ENCODE measurements at places on chromosomes 13 and 19. TPM values are rescaled to one million over a fixed set of nuclear protein-coding genes. Genes with fewer than 3 reads are reported as not detected.
A peak's percentile ranks its signal among the peaks of the same experiment; 100 is the strongest.

GRCh38 chr19:3798137-3798536 lies 12.0 kb upstream of the MATK start:
- DNase-seq: no peak

The GRIK5 gene
- 0.07 TPM for total RNA-seq

GRCh38 chr13:109884462-109884861 lies 98.1 kb upstream of the IRS2 start:
- DNase-seq: no peak

DNA sequence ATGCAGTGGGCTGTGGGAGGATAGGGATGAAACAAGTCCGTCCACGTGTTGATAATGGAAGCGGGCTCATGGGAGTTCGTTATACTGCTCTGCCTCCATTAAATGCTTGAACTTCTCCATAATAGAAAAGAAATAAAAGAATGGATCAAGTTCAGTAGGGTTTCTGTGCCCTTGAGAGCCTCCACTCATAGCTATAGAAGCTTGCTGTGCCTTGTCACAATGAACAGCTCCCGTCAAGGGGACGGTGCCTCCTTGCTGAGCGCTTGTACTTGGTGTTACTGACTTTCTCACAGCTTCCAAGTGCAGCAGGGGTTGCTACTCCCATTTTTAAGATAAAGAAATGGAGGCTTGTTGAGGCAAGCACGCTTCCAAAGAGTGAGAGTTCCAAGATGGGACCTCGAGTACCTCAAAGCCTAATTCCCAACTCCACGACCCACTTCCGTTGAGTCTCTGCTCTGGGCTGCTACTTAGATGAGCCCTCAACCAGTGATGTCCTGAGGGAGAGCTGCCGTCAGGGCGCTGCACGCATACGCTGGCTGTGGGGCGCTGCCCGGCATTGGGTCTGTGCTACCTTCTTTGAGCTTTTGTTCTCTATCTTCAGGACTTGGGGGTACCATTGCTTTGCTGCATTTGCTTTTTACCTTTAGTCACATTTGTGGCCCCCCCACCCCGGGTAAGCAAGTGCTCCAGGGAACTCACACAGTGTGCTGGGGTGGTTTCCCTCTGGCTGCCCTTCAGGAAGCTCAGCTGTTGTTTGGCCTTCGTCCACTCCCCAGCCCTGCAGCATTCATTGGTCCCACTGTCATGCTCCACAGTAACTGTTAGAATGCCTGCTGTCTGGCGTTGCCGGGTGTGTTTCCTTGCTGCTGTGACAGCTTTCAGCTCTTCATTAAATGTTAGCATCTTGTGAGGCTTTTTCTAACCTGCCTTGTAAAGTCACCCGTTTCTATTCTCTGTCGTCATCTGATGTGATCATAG lies 9.5 kb downstream of the SNRNP70 start:
- no peak for DNase-seq

GRCh38 chr19:38515896-38516295 lies 82.4 kb downstream of the RYR1 start:
- DNase-seq: no peak

GRCh38 chr19:18781885-18782527 lies 9.1 kb downstream of the COMP start:
- no peak for DNase-seq

- DNase-seq: no peak
These were observed 215.1 kb upstream of the ZNF507 start for GRCh38 chr19:32130332-32130731.

GRCh38 chr13:102260256-102260655 lies 141.6 kb downstream of the FGF14 start:
- no peak for DNase-seq

DNA sequence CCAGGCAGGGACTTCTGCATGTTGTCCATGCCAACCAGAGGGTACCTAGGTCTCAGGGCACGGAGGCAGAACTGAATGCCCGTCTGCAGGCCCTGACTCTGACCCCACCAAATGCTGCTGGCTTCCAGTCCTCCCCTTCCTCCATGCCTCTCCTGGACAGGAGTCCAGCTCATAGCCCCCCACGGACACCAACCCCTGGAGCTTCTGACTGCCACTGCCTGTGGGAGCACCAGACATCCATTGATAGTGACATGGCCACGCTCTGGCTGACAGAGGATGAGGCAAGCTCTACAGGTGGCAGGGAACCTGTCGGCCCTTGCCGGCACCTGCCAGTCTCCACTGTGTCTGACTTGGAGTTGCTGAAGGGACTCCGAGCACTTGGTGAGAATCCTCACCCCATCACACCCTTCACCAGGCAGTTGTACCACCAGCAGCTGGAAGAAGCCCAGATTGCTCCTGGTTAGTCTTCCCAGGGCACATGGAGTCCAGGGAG lies 1.8 kb downstream of the ANKLE1 start:
- no peak for DNase-seq

GRCh38 chr13:109998684-109999533 lies 212.5 kb upstream of the IRS2 start:
- peak; percentile 89 for DNase-seq

GRCh38 chr13:26327940-26328725 lies 74.2 kb downstream of the CDK8 start:
- no peak for DNase-seq

- no peak for DNase-seq
These were observed 141.4 kb downstream of the IRS2 start for GRCh38 chr13:109644956-109645355.

The MYO16 gene
- 0.03 TPM for total RNA-seq

The SULT2A1 gene
- not detected for total RNA-seq

The ZNF665 gene
- total RNA-seq: 1.2 TPM

DNA sequence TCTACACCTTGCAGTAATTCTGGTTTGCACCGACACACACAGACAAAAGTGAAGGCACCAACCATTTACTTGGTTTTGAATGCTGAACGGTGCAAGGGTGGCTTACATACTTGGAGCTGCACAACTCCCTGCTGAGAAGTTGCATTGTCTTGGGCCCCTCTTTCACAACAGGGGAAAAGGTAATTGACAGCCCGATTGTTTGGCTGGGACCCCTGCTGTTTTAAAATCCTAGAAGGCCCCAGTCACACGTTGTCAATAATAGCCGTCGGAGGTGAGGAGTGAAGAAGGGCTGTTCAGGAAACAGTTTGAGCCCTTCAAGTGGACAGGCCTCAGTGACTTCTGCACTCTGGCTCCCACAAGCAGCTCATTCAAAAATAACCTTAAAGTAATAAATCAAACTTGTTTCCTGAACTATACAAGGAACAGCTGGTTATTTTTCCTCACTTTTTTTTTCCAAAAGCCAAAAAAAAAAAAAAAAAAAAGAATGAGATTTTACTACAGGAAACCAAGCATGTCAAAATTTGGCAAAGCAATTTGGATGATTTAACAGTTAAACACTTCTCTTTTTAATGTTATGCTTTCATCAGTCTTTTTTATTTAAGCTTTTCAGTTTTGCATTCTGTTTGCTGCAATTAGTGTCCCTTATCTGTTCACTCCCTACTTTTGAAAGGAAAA lies 19.0 kb upstream of the SPRY2 start:
- DNase-seq: no peak

The CYP2A7 gene
- total RNA-seq: not detected

GRCh38 chr19:2640563-2641331 lies 61.7 kb downstream of the GNG7 start:
- no peak for DNase-seq

DNA sequence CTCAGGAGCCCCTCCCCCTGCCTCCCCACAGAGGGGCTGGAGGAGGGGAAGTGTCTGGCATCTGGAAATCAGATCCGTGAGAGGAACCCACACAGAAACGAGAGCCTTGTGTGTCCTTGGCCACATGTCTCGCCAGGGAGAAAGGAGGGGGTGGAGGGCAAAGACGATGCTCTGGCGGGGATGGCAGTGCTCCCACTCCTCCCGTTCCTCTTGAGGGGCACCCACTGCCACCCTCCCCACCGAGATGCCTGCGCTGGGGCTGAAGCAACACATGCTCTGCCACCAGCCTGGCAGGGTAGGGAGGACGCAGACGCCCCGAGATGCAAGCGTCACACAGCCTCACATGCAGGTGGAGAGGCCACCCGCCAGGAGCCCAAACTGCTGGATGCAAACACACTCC lies 2.8 kb downstream of the ADGRL1 start:
- no peak for DNase-seq

DNA sequence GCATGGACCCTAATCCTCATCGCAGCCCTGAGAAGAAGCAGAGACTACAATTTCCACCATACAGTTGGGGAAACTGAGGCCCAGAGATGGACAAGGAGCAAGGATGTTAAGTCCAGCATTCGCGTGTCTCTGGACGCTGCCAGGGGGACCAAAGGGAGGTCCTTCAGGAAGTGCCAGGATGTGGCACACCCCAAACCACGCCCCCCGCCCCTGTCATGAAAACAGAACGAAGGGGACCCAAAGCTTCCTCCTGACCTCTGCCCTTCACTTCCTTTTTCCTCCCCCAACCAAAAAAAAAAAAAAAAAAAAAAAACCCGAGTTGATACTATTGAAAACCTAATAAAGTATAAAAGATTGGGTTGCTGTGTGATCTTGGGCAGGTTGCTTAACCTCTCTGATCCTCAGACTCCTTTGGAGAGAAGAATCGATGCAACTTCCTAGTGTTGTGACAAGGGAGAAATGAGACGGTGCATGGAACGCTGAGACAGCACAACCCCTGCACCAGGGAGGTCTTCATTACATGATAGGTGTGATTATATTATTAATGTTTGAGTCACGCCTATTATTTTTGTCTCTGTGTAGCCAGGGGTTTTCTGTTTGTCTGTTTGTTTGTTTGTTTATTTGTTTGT lies 2.7 kb upstream of the ZBTB7A start:
- DNase-seq: no peak

The DLEU7 gene
- total RNA-seq: not detected

GRCh38 chr13:33797622-33798021 lies 20.3 kb upstream of the RFC3 start:
- no peak for DNase-seq

GRCh38 chr19:6743066-6743465 lies 3.6 kb downstream of the TRIP10 start:
- no peak for DNase-seq

The IER2 gene
- 51.8 TPM for total RNA-seq

GRCh38 chr19:7678971-7679751 lies 1.5 kb upstream of the TRAPPC5 start:
- no peak for DNase-seq

DNA sequence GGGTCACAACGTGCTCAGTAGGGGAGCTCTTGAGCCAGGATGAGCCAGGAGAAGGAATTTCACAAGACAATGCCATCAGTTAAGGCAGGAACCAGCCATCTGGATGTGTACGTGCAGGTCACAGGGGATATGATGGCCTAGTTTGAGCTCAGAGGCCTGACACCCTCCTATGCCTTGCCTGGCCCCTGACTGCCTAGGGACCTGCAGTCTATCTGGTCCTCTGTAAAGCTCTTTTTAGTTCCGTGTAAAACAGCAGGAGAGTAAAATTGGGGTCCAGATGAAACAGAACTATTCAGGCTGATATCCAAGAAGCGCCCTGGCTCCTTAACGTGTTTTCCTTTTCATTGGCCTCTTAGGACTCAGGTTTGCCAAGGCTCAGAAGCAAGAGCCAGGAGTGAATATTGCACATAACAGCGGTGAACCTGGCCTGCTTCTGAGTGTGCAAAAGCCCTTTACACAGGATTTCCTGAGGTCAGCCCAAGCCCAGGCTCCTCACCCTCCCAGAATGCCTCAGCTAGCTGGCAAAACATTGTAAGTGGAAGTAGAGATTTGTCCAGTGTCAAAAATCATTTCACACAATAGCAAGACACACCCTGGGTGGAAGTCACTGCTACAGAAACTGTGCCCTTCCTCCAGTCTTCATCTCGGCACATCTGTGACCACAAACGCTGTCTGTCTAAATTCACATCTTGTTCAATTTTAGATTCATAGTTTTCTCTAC lies 777.2 kb downstream of the UQCRFS1 start:
- DNase-seq: no peak

- DNase-seq: peak; percentile 33
These were observed 156.1 kb downstream of the IRS2 start for GRCh38 chr13:109630271-109630670.

DNA sequence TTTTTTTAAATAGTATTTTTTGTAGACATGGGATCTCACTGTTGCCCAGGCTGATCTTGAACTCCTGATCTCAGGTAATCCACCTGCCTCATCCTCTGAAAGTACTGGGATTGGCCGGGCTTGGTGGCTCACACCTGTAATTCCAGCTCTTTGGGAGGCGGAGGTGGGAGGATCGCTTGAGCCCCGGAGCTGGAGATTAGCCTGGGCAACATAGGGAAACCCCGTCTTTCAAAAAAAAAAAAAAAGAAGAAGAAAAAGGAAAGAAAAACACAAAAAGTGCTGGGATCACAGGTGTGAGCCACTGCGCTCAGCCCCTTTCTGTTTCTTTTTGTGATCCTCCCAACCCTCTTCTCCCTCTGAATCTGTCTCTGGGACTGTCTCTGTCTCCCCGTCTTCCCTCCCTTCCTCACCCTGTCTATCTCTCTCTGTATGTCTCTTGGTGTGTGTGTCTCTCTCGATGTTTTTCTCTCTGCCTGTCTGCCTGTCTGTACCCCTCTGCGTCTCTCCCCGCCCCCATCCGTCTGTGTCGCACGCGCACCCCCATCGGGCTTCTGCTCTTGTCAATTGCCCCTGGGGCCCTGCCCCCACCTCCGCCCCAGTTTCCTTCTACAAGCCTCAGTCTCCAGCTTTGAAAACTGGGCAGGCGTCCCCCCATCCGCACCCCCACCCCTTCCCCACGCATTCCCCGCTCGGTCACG lies 540 bp upstream of the ZFP36 start:
- DNase-seq: peak; percentile 55

The KMT5C gene
- total RNA-seq: 6.9 TPM

The FAAP24 gene
- total RNA-seq: 5.0 TPM

- DNase-seq: no peak
These were observed 212.4 kb downstream of the URI1 start for GRCh38 chr19:30154410-30154809.

DNA sequence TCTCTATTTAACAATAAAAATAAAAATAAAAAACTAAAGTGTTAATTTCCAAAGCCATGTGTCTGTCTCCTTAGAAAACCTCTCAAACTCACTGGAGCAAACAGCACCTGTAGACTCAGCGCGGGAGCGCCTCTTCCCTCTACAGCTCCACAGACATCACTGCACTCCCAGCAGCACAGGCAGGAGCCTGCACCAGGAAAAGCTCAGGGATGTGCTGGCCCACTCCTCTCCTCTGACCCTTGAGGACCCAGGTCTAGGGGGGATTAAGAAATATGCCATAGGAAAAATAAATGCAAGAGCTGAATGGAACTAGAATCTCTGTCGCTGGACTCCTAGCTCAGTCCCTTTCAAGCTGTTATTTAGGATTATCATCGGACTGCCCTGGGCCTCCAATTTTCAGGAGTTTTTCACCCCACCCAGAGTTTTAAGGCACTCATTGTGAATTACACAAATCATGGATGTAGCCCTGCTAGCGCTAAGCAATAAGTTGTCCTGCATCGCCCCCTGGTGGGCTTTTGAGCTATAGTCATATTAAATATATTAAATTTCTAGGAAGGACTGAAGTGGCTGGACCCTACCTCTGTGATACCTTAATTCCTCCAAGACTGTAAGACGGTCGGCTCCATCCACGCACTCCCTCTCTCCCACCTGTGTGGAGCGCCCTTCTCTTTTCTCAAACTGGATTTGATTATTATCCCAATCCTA lies 333.9 kb downstream of the UQCRFS1 start:
- peak; percentile 24 for DNase-seq

The SLC35E1 gene
- total RNA-seq: 37.8 TPM

Measured in foreskin keratinocyte (primary cell).